Astrocyte (in vitro differentiated cells and primary cell): ENCODE measurements at places on chromosomes 3 and 15. TPM values are rescaled to one million over a fixed set of nuclear protein-coding genes. Genes with fewer than 3 reads are reported as not detected.
A peak's percentile ranks its signal among the peaks of the same experiment; 100 is the strongest.

DNA sequence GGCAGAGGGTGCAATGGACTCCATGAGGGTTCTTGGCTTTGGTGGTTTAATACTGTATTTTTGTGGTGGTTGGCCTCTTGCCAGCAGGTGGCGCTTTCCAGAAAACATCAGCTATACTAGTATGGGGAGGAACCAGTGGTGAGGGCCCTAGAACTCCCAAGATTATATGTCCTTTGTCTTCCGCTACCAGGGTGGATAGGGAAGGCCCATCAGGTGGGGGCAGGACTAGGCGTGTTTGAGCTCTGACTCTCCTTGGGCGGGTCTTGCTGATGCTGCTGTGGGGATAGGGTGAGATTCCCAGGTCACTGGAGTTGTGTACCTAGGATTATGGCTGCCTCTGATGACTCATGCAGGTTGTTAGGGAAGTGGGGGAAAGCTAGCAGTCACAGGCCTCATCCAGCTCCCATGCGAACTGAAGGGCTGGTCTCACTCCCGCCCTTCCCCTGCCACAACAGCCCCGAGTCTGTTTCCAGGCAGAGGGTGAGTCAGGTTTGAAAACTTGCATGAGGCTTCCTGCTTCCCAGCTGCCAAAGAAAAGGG is 357.7 kb downstream of the OTOL1 start:
- no peak overlapping the region for H3K4me3 ChIP-seq
- H3K27me3 ChIP-seq: no peaks in the 10 kb centered on the region
- no peaks in the 10 kb centered on the region for H3K36me3 ChIP-seq
- peak overlapping the region; percentile 74 for H3K27ac ChIP-seq

DNA sequence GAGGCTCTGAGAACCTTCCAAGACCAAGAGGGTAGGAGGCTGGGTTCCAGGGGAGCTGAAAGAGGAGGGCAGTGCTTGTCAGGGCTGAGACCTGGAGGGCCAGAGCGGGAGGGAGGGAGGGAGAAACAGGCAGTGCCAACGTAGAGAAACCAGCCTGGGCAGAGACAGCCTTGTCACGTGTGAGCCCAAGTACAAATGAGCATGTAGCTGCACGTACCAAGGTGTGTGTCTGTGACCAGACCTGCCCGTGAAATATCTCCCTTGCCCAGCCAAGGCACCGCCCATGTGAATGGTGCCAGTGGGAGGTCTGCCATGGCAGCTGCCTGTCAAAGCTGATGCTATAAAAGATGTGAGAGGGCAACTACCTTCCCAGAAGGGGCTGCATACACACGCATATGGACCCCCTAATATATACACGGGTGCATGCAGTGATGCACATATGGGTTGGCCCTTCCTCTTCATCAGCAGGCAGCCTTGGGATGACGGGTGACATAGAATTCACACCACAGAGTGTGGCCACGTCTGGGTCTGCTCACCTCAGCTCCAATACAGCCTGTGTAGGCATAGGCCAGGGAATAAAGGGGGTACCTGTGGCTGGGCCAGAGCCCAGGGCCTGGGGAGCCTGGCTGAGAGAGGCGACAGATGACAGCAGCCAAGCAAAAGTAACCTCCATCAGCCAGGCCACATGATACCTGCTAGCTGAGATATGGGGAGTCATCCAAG is 7.8 kb upstream of the CTDSPL start:
- no peaks in the 10 kb centered on the region for H3K27me3 ChIP-seq
- no peaks in the 10 kb centered on the region for H3K4me1 ChIP-seq
- H3K36me3 ChIP-seq: no peaks in the 10 kb centered on the region
- no peak overlapping the region for H3K4me3 ChIP-seq

GRCh38 chr15:39156646-39157250 is 424.1 kb upstream of the THBS1 start:
- H3K4me3 ChIP-seq: no peak overlapping the region
- no peak for DNase-seq
- no peaks in the 10 kb centered on the region for H3K36me3 ChIP-seq
- no peaks in the 10 kb centered on the region for H3K4me1 ChIP-seq
- no peaks in the 10 kb centered on the region for H3K27me3 ChIP-seq

GRCh38 chr3:64247991-64248646 is 22.9 kb upstream of the PRICKLE2 start:
- DNase-seq: no peak
- no peaks in the 10 kb centered on the region for H3K27me3 ChIP-seq
- H3K36me3 ChIP-seq: peaks cover 5% of the 10 kb centered on the region

DNA sequence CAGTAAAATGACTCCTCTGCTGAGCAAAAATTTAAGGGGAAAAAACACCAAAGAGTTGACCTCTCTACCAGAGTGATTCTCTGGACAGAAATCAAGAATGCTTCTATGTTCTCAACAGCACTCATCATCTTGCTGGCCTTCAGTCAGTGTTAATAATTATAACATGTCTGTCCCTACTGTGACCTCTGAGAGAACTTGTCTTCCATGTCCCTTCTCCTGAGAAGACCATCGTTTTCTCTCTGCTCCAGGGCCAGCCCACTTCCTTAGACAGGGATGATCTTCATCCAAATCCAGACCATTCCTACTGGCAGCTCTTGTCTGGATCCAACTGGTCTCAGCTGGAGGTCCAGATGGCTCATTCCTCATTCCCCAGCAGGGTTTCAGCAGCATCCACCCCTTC is 139.0 kb upstream of the NECTIN3 start:
- H3K27me3 ChIP-seq: no peaks in the 10 kb centered on the region
- peaks cover 7% of the 10 kb centered on the region for H3K4me1 ChIP-seq
- H3K27ac ChIP-seq: no peak overlapping the region
- DNase-seq: peak; percentile 14
- H3K4me3 ChIP-seq: no peak overlapping the region

- DNase-seq: no peak
- H3K4me3 ChIP-seq: no peak overlapping the region
- no peaks in the 10 kb centered on the region for H3K4me1 ChIP-seq
- H3K27me3 ChIP-seq: no peaks in the 10 kb centered on the region
- H3K36me3 ChIP-seq: no peaks in the 10 kb centered on the region
These were observed 56.6 kb upstream of the ZPLD1 start for GRCh38 chr3:102378216-102378615.

Gene TMEM207
- total RNA-seq: not detected in 2 replicates
